Activated CD8-positive, alpha-beta memory T cell treated with anti-CD3 and anti-CD28 coated beads for 24 hours (primary cell): ENCODE measurements at places on chromosomes 13 and 19.

DNA sequence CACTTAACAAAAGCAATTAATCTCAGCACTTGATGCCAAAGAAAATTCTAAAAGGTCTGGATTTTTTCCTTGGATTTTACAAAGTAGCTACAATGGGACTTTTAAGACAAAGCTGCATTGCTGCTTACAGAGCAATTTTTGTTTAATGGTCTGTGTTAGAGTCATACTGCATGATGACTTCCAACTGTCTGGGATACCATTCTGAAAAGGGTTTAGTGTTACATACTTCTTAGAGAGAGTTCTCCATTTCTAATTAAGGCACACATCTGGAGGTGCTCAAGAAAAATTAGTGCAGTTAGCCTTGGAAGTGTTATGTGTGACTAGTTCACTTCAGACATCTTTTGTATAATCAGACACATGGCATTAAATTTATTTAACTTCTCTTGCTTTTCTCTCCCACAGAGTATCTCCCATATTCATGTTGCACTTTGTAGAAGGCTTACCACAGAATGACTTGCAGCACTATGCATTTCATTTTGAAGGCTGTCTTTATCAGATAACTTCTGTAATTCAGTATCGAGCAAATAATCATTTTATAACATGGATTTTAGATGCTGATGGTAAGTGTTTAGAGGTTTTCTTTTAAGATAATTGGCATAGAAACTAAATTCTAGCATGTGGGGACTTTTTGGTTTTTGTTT, 35.1 kb downstream of the USPL1 start:
- no peak for DNase-seq

DNA sequence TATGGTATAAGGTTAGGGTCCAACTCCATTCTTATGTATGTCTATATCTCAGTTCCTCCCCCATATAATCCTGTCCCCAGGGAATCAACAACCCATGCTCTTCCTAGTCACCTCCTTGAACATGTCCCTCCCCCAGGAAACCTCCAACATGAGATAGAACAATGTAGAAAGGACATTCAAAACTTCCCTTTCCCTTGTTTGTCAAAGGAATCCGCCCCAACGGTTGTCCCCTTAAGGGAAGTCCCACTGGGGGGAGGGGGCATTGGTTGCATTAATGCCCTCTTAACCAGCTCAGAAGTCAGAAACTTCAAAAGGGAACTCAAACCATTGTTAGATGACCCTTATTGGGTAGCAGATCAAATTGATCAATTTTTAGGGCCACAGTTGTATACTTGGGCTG, 6.8 kb upstream of the ZNF561 start:
- no peak for DNase-seq

DNA sequence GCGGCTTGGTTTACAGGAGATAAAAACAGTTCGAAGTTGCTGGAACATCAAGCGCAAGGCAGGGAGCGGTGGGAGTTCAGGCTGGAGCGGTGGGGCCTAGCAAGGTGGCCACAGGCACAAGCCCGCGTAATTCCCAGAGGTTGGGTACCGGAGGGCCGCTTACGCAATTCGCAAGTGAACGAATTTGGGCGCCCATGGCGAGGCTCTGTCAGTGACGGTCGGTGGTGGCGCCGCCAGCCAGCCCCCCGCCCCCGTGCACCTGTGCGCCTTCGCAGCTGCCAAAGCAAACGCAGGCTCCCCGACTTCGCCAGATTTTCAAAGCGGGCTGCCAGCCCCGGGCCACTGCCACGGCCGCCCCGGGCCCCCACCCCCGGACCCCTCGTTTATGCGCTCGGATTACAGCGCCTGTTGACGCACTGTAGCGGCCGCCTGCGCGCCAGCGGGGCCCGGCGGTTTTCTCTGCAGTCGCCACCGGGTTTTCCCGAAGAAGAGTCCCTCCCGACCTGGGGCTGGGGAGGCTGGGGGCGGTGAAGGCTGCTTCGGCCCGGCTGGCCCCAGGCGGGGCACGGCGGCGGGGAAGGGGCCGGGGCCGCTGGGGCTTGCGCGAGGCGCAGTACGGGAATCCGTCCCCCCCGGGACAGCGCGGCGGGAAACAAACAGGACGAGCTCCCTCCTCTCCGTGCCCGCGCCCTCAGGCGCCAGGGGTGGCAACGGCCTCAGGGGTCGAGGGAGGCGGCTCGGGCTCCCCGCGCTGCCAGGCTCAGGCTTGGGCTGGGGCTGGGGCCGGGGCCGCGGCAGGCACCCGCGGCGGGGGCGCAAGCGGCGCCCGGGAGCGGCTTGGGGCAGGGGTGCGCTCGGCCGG, 709 bp downstream of the N4BP2L1 start:
- DNase-seq, result peak; percentile 85

GRCh38 chr13:31930490-31930889, 101.1 kb upstream of the FRY start:
- no peak for DNase-seq

DNA sequence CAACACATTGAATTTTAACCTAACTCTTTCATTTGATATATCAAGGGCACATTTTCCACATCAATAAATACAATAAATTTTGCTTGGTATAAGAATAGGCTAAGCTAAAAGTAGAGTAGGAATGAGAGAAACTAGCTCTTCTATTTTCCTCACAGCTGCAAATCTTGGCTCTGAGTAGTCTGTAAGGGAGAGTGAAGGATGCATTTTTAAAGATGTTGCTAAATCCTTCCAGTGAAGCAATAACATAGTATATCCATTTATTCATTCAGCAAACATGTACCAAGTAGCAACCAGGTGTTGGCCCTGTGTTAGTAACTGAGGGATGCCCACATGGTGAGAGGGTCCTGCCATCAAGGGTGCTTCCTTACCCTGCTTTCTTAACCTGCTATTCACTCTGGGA, 799.9 kb downstream of the PCDH9 start:
- no peak for DNase-seq
